ENCODE measurements at places on chromosomes 5 and 9. TPM values are rescaled to one million over a fixed set of nuclear protein-coding genes. Genes with fewer than 3 reads are reported as not detected.

GRCh38 chr5:72244862-72245371, 75.1 kb downstream of the MRPS27 start:
- DNase-seq, result peak; percentile 60

Gene SPATA31C1
- not detected for total RNA-seq

- DNase-seq, result no peak
These were observed 188.2 kb upstream of the SLC27A6 start for GRCh38 chr5:128777052-128777451.

Gene PCDHA11
- total RNA-seq, result 0.08 TPM

Gene C9orf50
- total RNA-seq, result not detected

DNA sequence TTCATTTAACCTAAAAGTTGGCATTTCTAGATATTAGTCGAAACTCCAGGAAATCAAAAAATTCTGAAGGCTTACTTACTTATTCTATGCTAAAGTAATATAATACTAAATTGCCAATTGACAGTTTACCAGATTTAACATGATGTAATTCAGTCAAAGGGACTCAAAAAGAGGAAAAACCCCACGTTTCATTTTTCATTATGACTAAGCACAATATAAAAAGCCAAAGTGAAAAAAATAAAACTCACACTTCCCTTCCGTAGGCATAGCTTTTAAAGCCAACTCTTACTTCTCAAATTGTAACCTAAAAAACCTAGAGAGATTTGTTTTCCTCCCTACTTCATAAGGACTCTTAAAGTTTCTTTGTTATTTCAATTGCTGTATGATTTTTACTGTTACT, 146.6 kb downstream of the RAPGEF6 start:
- no peak for DNase-seq

Gene CDO1
- total RNA-seq, result 0.30 TPM

DNA sequence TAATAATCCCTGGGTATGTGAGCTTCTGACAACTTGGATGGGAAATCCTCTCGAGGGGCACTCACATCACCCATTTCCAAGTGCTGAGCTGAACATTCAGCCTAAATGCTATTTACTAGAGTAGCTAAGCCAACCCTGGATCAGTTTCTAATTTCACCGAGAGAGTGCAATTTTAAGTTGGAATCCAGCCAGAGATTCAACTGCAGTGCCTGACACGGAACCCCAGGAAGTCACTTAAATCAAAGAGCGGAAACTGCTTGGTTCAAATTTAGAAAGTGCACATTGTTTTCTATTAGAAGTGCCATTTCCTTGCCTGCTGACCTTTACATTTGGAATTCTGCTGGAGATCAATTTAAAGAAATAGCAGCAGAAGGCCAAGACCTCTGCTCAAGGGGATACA, 8.8 kb downstream of the SPRY4 start:
- peak; percentile 49 for DNase-seq

- no peak for DNase-seq
These were observed 35.9 kb downstream of the ITK start for GRCh38 chr5:157216391-157217142.

DNA sequence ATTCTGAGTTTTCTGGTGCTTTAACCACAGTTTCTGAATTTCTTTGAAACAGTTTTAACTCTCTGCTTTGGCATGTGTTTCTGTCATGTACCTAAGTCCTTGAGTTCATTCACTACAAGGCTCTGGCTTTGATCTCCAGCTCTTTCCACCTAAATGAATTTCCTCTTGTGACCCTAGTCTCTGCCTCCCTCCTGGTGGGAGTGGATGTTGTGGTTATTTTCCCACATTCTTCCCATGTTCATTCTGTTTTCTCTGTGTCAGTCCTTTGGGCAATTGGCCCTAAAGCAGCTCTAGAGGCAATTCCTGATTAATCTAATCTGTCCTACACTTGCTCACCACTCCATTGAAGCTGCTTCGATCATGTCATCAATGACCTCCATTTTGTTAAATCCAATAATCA, 28.4 kb upstream of the DPYSL3 start:
- no peak for DNase-seq

Gene BAAT
- total RNA-seq, result not detected

GRCh38 chr5:16797951-16798350, 138.1 kb downstream of the MYO10 start:
- no peak for DNase-seq

Gene RLN2
- total RNA-seq, result not detected

Gene LCN9
- total RNA-seq, result not detected

Gene PTAR1
- 57.2 TPM for total RNA-seq

Gene PTGS1
- 109 TPM for total RNA-seq

DNA sequence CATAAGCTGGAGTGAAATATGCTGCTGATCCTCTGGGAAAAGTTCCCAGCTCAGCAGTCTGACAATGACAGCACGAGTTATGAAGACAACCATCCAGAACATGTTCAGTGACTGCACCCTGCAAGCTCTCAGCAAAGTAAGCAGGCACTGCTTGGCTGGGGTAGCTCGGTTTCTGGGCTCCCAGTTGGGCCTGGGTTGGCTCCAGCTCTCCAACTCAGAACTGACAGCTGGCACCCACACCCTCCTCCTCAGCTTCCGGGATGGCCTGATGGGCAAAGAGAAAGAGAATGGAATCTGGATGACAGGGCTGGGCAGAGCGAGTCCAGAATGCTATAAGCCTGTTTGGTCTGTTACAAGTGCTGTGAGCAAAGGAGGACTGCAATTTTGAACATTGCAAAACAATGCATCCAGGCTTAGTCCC, 185.0 kb downstream of the CSNK1G3 start:
- peak; percentile 35 for DNase-seq

Gene SARDH
- 4.5 TPM for total RNA-seq

GRCh38 chr5:32581010-32581785, 4.2 kb upstream of the SUB1 start:
- peak; percentile 20 for DNase-seq

Gene TMEM267
- 20.3 TPM for total RNA-seq

GRCh38 chr5:125654392-125654791, 768.8 kb upstream of the GRAMD2B start:
- DNase-seq, result no peak

- no peak for DNase-seq
These were observed 383.5 kb downstream of the RASEF start for GRCh38 chr9:82679472-82679871.

Gene BTNL8
- total RNA-seq, result not detected

- no peak for DNase-seq
These were observed 475.6 kb downstream of the DMRTA1 start for GRCh38 chr9:22922222-22922621.

Gene PTGDS
- total RNA-seq, result not detected

DNA sequence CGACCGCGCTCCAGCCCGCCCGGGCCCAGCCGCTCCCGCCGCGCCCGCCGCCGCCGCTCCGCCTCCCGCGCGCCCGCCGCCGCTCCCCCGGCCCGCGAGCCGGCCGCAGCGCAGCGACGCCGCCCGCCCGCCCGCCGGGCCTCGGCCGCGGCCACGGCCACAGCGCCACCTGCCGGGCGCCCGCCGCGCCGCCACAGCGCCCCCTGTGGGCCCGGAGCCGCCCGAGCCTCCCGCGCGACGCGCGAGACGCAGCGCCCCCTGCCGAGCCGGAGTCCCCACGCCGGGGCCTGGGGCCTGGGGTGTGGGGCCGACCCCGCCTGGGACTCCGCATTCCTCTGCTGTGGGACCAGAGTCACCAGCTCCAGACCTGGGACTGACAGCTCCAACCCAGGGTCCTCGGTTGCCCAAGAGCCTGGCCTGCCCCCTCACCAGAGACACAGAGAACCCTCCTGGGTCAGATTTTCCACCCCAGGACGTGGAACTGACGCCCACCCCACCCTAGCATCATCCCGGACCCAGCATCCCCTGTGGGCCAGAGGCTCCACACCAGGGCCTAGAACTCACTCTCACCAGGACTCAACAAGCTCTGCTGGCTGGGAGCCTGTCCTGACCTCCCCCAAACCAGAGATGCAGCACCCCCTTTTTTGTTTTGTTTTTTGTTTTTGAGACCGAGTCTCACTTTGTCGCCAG, at the start of gene RAPGEF1:
Gene RAPGEF1 (minus strand): TSS at position 118 of the 690 bp plus-strand sequence. CDS start 246 bp downstream, outside the sequence.
- peak; percentile 18 for DNase-seq

GRCh38 chr5:179801304-179802206, 5.1 kb downstream of the MGAT4B start:
- no peak for DNase-seq

DNA sequence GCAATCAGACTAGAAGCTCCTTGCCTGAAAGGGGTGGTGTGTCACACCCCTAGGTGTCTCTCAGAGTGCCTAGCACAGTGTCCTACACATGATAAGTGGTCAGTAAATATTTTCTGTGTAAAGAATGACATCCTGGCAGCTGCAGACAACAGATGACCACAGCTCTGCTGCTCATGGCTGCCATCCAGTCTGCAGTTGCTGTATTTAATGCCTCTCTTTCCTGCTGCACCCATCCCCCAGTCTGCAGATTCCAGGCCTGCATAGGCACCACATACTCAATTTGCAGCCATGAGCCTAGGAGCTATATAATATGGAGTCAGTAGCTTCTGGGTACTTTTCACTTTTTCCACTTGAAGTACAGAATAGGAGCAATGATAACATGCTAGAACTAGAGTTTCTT, 94.9 kb upstream of the NR4A3 start:
- DNase-seq, result no peak

Gene TMOD1
- total RNA-seq, result 0.45 TPM

- no peak for DNase-seq
These were observed 79.0 kb downstream of the MRPS30 start for GRCh38 chr5:44887722-44888121.
